ENCODE measurements at places on chromosomes 13 and 19. TPM values are rescaled to one million over a fixed set of nuclear protein-coding genes. Genes with fewer than 3 reads are reported as not detected.

The PROZ gene
- not detected for total RNA-seq

The GAPDHS gene
- not detected for total RNA-seq

DNA sequence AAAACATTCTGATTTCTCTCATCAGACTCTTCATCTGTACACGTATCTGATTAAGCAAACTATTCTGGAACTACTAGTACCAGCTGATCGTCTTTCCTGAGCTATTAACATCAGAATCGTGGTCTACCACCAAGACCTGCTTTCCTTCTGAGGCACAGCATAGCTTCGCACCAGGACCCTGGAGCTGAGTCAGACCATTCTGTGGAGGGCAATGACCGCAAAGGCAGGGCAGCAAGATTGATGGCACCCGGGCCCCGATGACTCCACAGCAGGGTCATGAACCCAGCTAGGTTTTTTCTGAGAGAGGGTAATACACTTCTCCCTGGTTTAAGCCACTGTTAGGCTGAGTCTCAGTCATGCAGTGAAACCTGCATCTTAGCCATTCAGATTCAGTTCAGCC is 158.7 kb upstream of the GPR12 start:
- peak; percentile 57 for DNase-seq

GRCh38 chr13:48720621-48721020 is 66.9 kb downstream of the CYSLTR2 start:
- DNase-seq = no peak

DNA sequence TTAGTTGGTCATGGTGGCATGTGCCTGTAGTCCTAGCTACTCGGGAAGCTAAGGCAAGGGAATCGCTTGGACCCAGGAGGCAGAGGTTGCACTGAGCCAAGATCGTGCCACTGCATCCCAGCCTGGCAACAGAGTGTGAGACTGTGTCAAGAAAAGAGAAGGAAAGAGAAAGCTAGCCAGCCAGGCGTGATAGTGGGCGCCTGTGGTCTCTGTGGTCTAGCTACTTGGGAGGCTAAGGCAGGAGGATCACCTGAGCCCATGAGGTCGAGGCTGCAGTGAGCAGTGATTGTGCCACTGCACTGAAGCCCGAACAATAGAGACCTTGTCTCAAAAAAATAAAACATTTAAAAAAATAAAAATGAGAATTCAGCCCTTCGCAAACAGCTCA is 33.3 kb downstream of the TIMM13 start:
- DNase-seq = no peak

The CYP4F3 gene
- not detected for total RNA-seq

DNA sequence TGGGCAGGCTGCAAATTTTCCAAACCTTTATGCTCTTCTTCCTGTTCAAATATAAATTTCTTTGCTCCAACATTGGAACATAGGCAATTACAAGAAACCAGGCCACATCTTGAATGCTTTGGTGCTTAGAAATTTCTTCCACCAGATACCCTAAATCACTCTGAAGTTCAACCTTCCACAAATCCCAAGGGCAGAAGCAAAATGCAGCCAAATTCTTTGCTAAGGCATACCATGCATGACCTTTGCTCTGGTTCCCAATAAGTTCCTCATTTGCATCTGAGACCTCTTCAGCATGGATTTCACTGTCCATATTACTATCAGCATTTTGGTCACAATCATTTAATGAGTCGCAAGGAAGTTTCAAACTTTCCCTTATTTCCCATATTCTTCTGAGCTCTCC is 130.9 kb downstream of the DIAPH3 start:
- DNase-seq = no peak

The FCGBP gene
- 0.54 TPM for total RNA-seq

- no peak for DNase-seq
Measured at GRCh38 chr19:51122112-51122981, 2.4 kb upstream of the SIGLEC9 start.

DNA sequence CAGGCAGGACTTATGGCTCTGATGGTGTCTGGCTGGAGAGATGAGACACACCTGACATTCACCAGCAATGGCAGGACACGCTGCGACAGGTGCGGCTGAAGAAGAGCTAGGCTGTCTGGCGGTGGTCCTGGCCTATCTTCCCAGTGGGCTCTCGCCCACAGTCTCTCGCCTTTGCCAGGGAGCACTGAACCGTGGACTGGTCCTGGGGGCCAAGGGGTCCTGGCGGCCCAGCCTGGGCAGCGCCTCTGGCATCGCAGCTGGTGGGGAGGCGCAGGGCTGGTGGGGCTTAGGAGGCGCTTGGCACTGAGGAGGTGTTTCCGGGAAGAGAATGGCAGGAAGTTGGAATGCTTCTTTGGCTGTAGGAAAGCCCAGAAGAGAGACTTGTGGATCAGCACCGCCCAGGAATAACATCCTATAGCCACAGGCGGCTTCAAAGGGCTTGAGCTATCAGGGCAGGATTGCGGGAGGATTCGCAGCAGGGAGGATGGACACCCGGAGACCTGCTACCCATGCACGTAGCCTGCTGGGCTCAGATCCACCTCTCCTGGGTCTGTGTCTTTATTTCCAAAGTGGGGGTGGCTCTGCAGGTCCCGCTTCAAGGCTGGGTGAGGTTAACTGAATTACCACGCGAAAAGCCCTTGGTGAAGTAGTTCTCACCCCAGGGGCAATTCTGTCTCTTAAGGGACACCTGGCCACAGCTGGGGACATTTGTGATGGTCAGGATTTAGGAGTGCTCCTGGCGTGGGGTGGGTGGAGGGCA is 14.6 kb downstream of the KDM4B start:
- DNase-seq = no peak

DNA sequence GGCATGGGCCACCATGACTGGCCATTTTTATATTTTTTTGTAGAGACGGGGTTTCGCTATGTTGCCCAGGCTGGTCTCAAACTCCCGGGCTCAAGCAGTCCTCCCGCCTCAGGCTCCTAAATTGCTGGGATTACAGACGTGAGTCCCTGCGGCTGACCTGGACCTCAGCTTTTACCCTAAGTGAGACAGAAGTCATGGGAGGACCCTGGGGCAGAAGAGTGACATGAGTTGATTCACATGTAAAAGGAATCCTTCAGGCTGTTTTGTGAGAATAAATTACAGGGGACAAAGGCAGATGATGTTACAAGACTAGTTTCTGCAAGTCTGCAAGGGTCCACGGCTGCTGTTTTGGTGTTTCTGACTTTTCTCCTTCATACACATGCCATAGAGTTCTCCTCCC is 2.6 kb upstream of the BCAM start:
- no peak for DNase-seq

DNA sequence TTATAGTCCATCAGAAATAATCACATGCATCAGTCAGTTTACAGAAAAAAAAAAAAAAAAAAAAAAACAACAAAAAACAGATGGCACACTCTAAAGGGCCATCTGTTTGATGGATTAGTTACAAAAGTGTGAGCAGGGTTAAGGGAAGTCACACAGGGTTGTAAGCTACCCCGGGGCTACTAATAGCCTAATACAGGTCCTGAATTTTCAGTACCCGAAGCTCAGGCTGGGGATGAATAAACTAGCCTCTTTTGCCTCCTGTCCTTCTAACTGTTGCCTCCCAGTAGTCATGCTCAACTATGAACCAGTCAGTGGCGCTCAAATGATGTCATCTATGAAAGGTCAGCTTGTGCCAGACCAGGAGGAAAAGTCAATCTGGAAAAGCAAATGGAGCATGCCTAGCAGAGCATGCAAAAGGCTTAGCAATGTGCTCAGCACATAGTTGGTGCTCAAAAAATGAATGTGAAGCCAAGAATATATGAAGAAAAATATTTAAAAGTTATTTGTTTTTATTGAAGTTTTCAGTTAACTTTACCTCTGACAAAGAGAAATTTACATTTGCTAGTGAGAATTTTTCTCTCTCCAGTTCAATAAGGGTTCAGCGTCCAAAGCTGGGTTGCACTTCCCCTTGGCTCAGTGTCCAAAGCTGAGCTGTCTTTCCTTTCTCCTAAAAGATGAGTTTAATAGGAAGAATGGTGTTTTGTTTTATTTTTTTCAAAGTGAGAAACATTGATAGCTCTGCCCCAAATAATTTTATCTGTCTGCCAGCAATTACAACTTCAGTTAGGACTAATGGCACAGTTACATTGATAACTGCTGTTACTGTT is 30.8 kb upstream of the LRCH1 start:
- no peak for DNase-seq

DNA sequence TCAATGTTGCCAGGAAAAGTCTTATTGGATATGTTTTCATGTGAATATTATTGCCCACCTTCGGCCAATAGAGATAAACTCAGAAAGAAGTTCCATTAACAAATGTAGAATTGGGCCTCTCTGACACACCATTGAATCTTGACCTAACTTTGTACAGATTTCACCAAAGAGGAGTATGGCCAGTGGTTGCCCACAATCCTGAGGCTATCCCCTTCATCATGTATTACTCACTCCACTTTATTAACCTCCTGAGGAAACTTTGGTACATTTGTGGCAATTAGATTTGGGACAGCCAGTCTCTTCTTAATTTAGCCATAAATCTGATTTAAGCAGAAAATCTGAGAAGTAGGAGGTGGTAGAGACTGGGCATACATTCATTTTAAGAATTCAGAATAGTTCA is 53.3 kb upstream of the POSTN start:
- no peak for DNase-seq

- DNase-seq = no peak
Measured at GRCh38 chr13:27789153-27789494, 3.2 kb upstream of the GSX1 start.

DNA sequence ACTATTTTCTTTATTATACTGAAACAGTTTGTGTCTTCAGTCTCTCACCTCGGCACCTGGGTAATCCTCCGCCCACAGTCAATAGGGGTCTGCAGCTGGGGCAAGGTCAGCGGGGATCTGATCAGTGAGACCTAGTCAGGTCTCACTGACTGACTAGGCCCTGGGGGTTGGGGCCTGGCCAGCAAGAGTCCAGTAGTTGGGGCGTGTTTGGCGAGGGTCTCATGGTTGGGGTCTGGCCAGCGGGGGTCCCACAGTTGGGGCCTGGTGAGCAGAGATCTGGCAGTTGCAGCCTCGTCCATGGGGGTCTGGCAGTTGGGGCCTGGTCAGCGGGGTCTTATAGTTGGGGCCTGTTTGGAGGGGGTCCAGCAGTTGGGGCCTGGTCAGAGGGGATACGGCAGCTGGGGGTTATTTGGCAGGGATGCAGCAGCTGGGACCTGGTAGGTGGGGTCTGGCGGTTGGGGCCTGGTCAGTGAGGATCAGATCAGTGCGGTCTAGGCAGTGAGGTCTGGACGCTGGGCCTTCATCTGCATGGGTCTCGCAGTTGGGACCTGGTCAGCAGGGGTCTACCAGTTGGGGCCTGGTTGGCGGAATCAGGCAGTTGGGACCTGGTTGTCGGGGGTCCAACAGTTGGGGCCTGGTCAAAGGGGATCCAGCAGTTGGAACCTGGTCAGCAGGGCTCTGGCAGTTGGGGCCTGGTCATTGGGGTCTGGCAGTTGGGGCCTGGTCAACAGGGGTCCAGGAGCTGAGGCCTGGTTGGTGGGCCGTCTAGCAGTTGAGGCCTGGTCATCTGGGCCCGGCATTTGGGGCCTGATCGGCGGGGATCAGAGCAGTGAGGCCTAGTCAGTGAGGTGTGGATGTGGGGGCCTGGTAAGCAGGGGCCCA is 61.1 kb upstream of the TPM4 start:
- no peak for DNase-seq

DNA sequence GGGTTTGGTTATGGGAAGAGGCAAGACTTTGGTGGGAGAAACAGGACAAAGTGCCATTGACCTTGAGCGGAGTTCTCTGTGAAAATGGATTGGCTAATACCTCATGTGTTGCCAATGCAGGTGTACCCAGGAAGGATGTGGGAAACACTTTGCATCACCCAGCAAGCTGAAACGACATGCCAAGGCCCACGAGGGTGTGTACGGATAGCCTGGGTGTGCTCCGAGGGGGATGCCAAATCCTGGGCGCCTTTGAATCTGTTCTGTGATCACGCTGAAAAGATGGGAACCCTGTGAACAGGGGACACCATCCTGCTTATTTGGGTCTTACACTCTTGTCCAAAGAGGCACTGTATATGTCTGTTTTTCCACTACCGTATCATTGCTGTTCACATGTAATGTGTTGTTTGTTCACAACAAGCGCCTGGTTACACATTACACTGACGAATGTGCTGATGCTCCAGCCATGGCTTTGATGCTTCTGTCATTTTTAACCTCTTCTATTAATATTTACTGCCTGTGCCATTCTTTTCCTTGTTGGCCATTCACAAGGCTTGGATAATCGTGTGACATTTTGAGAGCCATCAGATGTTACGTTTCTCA is 8.3 kb downstream of the GTF3A start:
- DNase-seq = no peak

- DNase-seq = no peak
Measured at GRCh38 chr19:47376589-47377144, 27.6 kb downstream of the DHX34 start.

GRCh38 chr13:30791354-30792001 is 56.1 kb downstream of the ALOX5AP start:
- DNase-seq = peak; percentile 39

The EPN1 gene
- total RNA-seq = 156 TPM

DNA sequence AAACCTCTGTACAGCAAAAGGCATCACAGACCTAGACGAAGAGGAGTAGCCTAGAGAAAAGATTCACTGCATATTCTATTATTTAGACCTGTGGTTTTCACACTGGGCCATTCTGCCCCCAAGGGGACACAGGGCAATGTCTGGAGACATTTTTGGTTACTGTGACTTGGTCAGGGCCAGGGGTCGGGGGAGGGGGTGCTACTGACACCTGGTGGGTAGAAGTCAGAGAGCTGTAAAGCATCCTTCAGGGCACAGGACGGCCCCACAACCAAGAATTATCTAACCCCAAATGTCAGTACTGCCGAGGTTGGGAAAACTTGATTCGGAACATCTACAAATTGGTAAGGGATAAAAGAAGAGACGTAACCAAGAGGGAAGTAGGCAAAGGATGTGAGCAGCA is 11.3 kb downstream of the ELAVL1 start:
- DNase-seq = no peak

DNA sequence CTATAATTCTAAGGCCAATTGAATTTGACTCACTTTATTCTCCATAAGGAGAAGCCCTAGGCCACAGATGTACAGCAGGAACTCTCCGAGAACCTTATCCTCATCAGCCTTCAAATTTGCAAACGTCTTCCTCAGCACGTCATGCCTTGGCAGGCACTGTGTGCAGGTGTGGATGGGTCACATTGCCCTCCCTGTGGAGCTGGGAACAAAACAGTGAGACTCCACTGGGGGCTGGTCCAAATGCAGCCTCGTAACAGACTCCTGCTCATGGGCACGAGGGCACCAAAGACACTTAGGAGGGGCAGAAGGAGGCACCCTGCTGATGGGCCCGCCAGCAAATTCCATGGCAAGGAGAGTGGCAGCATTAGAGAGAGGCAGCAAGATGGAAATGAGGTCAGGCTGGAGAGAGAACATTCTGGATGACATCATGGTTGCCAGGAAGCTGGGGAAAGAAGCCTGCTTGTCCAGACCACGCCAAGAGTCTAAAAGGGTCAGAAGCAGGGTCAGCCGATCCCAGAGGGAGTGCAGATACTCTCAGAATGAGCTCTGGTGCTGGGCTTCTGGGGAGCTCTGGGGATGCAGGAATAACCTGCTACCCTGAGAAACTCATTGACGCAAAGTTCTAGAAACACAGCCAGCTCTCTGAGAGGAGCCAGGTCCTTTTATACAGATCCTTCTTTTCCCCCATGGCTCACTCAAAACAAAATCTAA is 242.2 kb downstream of the B3GLCT start:
- DNase-seq = no peak

The CDK8 gene
- 27.4 TPM for total RNA-seq
